ENCODE measurements at places on chromosomes 4 and X. TPM values are rescaled to one million over a fixed set of nuclear protein-coding genes. Genes with fewer than 3 reads are reported as not detected.
A peak's percentile ranks its signal among the peaks of the same experiment; 100 is the strongest.

The TCP11X2 gene
- not detected for total RNA-seq

The DCAF8L1 gene
- not detected for total RNA-seq

The TEX13B gene
- not detected for total RNA-seq

The ANK2 gene
- 0.80 TPM for total RNA-seq

The PAGE2 gene
- total RNA-seq, result not detected

The RNF128 gene
- not detected for total RNA-seq

The NAP1L2 gene
- total RNA-seq, result 2.5 TPM

The PNMA3 gene
- 1.1 TPM for total RNA-seq

DNA sequence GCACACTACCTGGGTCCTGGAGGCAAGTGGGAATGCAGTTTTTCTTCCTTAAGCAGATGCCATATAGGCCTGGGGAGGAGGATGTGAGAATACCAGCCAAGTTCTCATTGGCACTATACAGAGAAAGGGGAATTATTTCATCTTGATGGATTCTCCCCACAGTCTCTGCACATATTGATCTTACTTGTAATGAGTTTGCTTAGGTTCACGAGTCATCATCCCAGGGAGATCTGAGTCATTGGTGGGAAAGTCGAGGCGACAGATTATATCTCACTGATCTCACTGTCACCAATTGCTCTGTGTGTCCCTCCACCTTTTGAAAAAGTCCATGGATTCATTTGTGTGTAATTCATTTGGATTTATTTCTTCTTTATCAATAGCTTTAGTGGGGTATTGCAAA lies 156.8 kb downstream of the AR start:
- H3K4me1 ChIP-seq, result no peaks in the 10 kb centered on the region
- no peak for DNase-seq
- no peak overlapping the region for H3K27ac ChIP-seq
- H3K36me3 ChIP-seq, result no peaks in the 10 kb centered on the region
- H3K27me3 ChIP-seq, result no peaks in the 10 kb centered on the region

- DNase-seq, result no peak
- no peaks in the 10 kb centered on the region for H3K27me3 ChIP-seq
- H3K4me1 ChIP-seq, result no peaks in the 10 kb centered on the region
- H3K27ac ChIP-seq, result no peak overlapping the region
- H3K36me3 ChIP-seq, result no peaks in the 10 kb centered on the region
- H3K4me3 ChIP-seq, result no peak overlapping the region
Observed at GRCh38 chr4:14431155-14432134, 570.8 kb upstream of the CPEB2 start.

- H3K4me3 ChIP-seq, result no peak overlapping the region
- H3K36me3 ChIP-seq, result no peaks in the 10 kb centered on the region
Observed at GRCh38 chr4:49063670-49064069, 77.6 kb downstream of the CWH43 start.

GRCh38 chr4:128287141-128287870 lies at the start of gene PGRMC2:
TSS of gene PGRMC2 (minus strand) at chr4:128287813. CDS start at chr4:128287790, 23 bp downstream.
- H3K27me3 ChIP-seq, result no peaks in the 10 kb centered on the region
- no peaks in the 10 kb centered on the region for H3K36me3 ChIP-seq
- peaks cover 24% of the 10 kb centered on the region for H3K4me1 ChIP-seq
- H3K4me3 ChIP-seq, result peak within 1 kb of the TSS; percentile 57
- DNase-seq, result no peak

DNA sequence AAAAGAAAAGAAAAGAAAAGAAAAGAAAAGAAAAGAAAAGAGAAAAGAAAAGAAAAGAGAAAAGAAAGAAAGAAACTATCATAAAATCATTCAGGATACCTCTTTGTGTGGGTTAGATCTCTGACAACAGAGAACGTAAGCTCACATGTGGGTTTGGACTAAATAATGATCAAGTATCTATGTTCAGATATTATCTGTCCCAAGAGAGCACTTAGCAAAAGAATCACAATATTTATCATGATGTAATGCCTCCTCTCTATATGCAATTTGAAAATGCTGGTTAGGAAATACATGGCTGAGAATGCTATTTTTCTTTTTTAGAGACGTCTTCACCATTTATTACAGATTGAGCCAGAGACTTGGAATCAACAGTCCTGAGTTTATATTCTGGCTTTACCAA lies 191.3 kb downstream of the KCNIP4 start:
- no peak for DNase-seq
- no peaks in the 10 kb centered on the region for H3K4me1 ChIP-seq
- no peaks in the 10 kb centered on the region for H3K36me3 ChIP-seq

- no peak for DNase-seq
- H3K4me3 ChIP-seq, result no peak overlapping the region
- H3K4me1 ChIP-seq, result no peaks in the 10 kb centered on the region
- no peak overlapping the region for H3K27ac ChIP-seq
Observed at GRCh38 chrX:29762006-29762405, 453.4 kb upstream of the MAGEB2 start.

GRCh38 chr4:72366601-72367000 lies 202.4 kb downstream of the ADAMTS3 start:
- no peak overlapping the region for H3K27ac ChIP-seq
- no peak overlapping the region for H3K4me3 ChIP-seq
- DNase-seq, result no peak
- H3K4me1 ChIP-seq, result no peaks in the 10 kb centered on the region
- no peaks in the 10 kb centered on the region for H3K36me3 ChIP-seq

GRCh38 chrX:47158131-47158530 lies 13.1 kb downstream of the RBM10 start:
- no peaks in the 10 kb centered on the region for H3K4me1 ChIP-seq
- H3K36me3 ChIP-seq, result no peaks in the 10 kb centered on the region
- H3K27me3 ChIP-seq, result no peaks in the 10 kb centered on the region
- no peak overlapping the region for H3K4me3 ChIP-seq
- H3K27ac ChIP-seq, result no peak overlapping the region

DNA sequence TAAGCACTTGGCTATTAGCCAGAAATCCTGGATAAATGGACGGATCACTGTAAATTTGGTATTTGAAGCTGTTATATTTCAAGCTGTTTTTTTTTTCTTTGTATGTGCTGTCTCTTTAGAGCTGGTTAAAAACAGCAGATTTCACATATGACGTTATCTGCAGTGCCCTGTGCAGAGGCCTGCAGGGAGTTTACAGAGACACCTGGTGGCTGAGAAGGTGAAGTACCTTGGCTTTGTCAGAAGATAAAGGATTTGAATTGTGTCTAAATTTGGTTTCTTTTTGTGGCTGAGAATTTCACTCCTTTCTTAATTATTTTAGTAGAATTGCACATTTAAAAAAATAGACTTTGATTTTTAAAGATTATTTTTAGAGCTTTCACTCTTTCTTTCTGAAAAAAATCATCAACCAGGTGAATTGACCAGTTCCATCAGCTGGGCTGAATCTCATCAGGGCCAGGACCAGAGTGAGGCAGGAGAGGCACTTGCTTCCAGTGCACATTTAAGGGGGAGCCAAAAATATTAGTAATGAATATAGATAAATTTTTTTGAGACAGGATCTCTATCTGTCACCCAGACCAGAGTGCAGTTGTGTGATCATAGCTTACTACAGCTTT lies 9.6 kb upstream of the CHRNA9 start:
- H3K4me3 ChIP-seq, result no peak overlapping the region
- H3K27ac ChIP-seq, result no peak overlapping the region
- H3K36me3 ChIP-seq, result no peaks in the 10 kb centered on the region
- H3K4me1 ChIP-seq, result peaks cover 5% of the 10 kb centered on the region

- H3K27me3 ChIP-seq, result no peaks in the 10 kb centered on the region
- no peak overlapping the region for H3K27ac ChIP-seq
- DNase-seq, result no peak
- H3K4me1 ChIP-seq, result no peaks in the 10 kb centered on the region
- H3K36me3 ChIP-seq, result no peaks in the 10 kb centered on the region
Observed at GRCh38 chr4:147071209-147071740, 125.6 kb upstream of the TTC29 start.
